ENCODE measurements at places on chromosomes 6 and 20.

GRCh38 chr20:35660122-35660937 is 4.4 kb downstream of the CPNE1 start:
- no peaks in the 10 kb centered on the region for H3K36me3 ChIP-seq
- peak overlapping the region; percentile 40 for H3K27ac ChIP-seq
- DNase-seq = no peak
- H3K4me1 ChIP-seq = peaks cover 5% of the 10 kb centered on the region

DNA sequence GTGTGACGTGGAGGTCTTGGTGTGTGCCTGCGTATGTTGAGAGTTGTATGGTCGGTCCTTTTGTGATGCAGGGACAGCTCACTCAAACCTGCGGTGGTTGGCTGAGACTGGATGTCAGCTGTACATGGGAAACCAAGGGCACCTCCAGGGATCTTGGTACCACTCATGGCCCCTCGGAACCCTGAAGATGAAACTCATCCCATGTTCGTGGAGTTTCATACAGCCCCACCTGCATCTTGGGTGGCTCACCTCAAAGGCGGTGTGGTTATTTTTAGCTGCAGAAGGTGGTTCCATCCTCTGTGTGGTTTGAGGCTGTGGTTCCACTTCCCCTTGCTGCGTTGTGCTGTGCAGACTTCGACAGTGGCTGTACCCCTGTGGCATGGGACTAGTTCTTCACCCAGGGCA is 52.6 kb upstream of the SLC22A1 start:
- H3K4me1 ChIP-seq = no peaks in the 10 kb centered on the region
- no peaks in the 10 kb centered on the region for H3K27me3 ChIP-seq
- H3K27ac ChIP-seq = no peak overlapping the region
- H3K36me3 ChIP-seq = peaks cover 79% of the 10 kb centered on the region

- no peaks in the 10 kb centered on the region for H3K36me3 ChIP-seq
- peaks cover 3% of the 10 kb centered on the region for H3K4me1 ChIP-seq
- no peak for DNase-seq
- H3K27me3 ChIP-seq = no peaks in the 10 kb centered on the region
- peak overlapping the region; percentile 98 for H3K27ac ChIP-seq
- no peak overlapping the region for H3K4me3 ChIP-seq
Measured at GRCh38 chr6:129645830-129646579, 64.0 kb downstream of the ARHGAP18 start.

- no peak overlapping the region for H3K4me3 ChIP-seq
- no peak overlapping the region for H3K27ac ChIP-seq
- H3K4me1 ChIP-seq = peaks cover 7% of the 10 kb centered on the region
Measured at GRCh38 chr6:107637316-107638315, 147.7 kb downstream of the SOBP start.

- peaks cover 6% of the 10 kb centered on the region for H3K4me1 ChIP-seq
- H3K27ac ChIP-seq = no peak overlapping the region
- peaks cover 3% of the 10 kb centered on the region for H3K27me3 ChIP-seq
- no peak for DNase-seq
Measured at GRCh38 chr6:150813993-150814359, 51.5 kb upstream of the MTHFD1L start.

DNA sequence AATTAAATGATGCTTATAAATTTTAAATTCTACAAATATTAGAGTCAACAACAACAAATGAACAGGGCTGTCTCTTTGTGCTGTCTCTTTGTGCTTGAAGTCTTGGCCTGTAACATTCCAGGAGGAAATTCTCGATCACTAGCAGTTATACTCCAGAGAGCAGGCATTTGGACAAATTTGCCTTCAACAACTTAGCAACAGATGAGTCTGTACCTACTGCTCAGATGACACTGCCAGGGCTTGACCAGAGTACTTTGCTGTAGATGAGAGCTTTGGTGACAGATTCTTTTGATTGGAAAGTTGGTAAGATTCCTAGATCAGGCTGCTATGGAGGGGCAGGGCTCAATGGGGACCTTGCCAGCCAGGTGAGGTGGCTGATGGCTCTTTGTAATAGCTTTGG is 217.2 kb downstream of the GRM1 start:
- H3K4me1 ChIP-seq = no peaks in the 10 kb centered on the region
- DNase-seq = no peak
- no peak overlapping the region for H3K4me3 ChIP-seq
- H3K27me3 ChIP-seq = no peaks in the 10 kb centered on the region
- H3K36me3 ChIP-seq = no peaks in the 10 kb centered on the region
- no peak overlapping the region for H3K27ac ChIP-seq

DNA sequence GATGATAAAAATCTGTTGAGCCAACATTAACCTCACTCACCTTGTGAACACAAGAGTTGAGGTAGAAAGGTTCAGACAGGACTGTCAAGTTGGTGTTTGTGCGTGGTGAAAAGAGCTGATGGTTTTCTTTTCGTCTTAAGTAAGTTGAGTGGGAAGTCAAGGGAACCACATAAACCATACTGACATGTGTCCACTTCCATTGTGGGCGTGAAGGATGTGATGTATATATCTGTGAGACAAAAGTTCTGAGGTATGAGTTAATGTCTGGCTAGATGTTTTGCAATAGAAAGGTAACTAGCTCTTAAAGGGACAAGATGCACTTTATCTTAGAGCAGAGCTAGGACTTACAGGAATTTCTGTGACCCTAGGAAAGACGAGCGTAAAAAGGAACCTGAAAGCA is 1272.1 kb upstream of the ADGRB3 start:
- no peaks in the 10 kb centered on the region for H3K27me3 ChIP-seq
- no peak overlapping the region for H3K27ac ChIP-seq
- no peaks in the 10 kb centered on the region for H3K4me1 ChIP-seq

GRCh38 chr20:58803533-58803932 is 47.2 kb downstream of the GNAS-AS1 start:
- no peak for DNase-seq
- no peaks in the 10 kb centered on the region for H3K4me1 ChIP-seq
- no peak overlapping the region for H3K4me3 ChIP-seq
- no peak overlapping the region for H3K27ac ChIP-seq
- peaks cover 65% of the 10 kb centered on the region for H3K27me3 ChIP-seq

DNA sequence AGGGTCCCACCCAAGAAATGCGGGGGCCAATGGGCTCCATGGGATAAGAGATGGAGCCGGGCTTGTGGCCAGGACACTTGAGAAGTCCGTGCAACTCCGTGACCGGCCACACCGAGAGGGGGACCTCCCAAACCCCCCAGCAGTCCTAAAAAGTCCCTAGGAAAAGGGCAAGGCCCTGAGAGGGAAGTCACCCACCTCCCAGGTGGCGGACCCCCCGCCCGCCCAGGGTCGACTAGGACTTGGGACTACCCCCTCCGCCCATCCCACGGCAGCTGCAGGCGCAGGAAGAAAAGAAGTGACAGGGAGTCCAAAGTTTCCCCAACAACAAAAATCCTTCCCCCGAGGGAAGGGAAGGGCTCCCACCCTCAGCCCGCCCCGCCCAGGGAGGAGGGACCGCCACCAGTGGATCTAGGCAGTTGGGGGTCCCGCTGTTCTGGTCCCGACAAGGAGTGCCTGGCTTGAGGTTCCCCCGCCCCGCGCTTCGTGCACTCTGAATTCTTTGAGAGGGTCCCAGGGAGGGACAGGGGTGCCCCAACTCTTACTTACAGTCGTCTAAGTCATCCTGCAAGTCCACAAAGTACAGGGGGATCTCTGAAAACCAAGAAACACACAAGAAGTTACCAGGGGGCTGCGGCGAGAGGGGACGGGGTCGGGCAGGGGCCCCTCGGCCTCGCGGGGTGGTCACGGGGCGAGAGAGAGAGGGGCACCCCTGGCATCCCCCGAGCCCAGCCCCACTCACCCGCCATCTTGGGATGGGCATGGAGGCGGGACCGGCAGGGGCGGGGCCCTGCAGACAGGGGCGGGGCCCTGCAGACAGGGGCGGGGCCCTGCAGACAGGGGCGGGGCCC is 611 bp upstream of the RAB22A start:
- H3K27me3 ChIP-seq = no peaks in the 10 kb centered on the region
- peaks cover 16% of the 10 kb centered on the region for H3K36me3 ChIP-seq
- peak overlapping the region; percentile 92 for H3K4me3 ChIP-seq
- peak overlapping the region; percentile 4 for H3K27ac ChIP-seq
- peak; percentile 51 for DNase-seq

- no peak for DNase-seq
- peaks cover 6% of the 10 kb centered on the region for H3K27me3 ChIP-seq
Measured at GRCh38 chr20:41726727-41727126, 108.5 kb upstream of the CHD6 start.

- H3K27ac ChIP-seq = no peak overlapping the region
- DNase-seq = no peak
- H3K36me3 ChIP-seq = peaks cover 23% of the 10 kb centered on the region
- no peaks in the 10 kb centered on the region for H3K27me3 ChIP-seq
- H3K4me1 ChIP-seq = peaks cover 8% of the 10 kb centered on the region
- no peak overlapping the region for H3K4me3 ChIP-seq
Measured at GRCh38 chr6:38141085-38141484, 321.6 kb downstream of the ZFAND3 start.

DNA sequence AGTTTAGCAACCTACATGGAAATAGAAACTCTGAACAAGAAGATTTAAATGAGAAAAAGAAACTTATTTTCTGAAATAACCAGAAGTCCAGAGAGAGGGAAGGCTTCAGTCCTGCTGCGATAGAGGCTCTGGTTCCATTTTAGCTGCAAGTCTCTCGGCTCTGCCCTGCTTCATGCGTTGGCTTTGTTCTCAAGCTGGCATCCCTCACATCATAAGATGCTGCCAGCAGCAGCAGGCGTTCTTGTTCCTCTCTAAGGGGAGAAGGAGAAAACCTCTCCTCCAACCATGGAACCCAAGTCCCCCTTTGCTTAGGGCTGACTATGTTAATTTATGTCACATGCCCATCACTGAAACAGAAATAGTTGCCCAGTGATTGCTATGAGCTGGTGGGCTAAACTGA is 46.4 kb upstream of the PMEPA1 start:
- peaks cover 70% of the 10 kb centered on the region for H3K27me3 ChIP-seq
- no peak overlapping the region for H3K27ac ChIP-seq
- H3K4me1 ChIP-seq = no peaks in the 10 kb centered on the region
- no peaks in the 10 kb centered on the region for H3K36me3 ChIP-seq

GRCh38 chr6:22007469-22007868 is 289.4 kb downstream of the PRL start:
- no peak overlapping the region for H3K4me3 ChIP-seq
- peaks cover 2% of the 10 kb centered on the region for H3K4me1 ChIP-seq
- no peaks in the 10 kb centered on the region for H3K36me3 ChIP-seq
- no peak for DNase-seq
- H3K27me3 ChIP-seq = no peaks in the 10 kb centered on the region

- no peaks in the 10 kb centered on the region for H3K27me3 ChIP-seq
- H3K4me3 ChIP-seq = no peak overlapping the region
- no peaks in the 10 kb centered on the region for H3K4me1 ChIP-seq
- DNase-seq = no peak
Measured at GRCh38 chr6:46410334-46410953, 80.8 kb downstream of the RCAN2 start.

GRCh38 chr6:149332602-149333265 is 15.2 kb downstream of the TAB2 start:
- no peak overlapping the region for H3K27ac ChIP-seq
- no peaks in the 10 kb centered on the region for H3K36me3 ChIP-seq
- no peaks in the 10 kb centered on the region for H3K27me3 ChIP-seq

- H3K27ac ChIP-seq = no peak overlapping the region
- no peaks in the 10 kb centered on the region for H3K36me3 ChIP-seq
- no peaks in the 10 kb centered on the region for H3K4me1 ChIP-seq
Measured at GRCh38 chr6:5411414-5411813, 150.1 kb downstream of the FARS2 start.

DNA sequence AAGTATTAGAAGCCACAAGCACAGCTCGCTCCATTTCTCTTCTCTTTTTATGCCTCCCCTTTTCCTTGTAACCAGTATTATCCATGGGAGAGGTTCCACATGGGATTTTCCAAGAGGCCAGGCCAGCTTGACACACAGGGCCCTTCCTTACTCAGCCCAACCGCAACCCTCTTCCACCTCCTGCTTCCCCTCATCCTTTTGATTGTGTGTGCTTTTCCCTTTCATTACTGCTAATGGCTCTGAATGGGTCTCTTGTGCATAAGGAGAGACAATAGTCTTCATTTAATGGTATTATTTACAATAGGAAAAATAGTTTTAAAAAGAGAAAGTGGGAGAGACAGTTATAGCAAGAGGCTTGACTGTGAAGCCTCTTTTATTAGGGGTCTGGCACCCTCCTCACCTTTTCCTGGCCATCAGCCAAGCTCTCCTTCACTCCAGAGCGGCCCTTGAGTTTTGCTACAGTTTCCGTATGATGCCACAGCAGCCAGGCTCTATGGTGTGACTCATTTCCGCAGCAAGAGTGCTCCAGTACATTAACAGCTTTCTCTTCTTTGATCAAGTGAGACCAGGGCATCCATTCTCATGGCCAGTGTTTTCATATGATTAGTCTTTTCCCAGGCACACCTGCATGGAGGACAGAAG is 579.5 kb downstream of the TFAP2B start:
- DNase-seq = no peak
- H3K27me3 ChIP-seq = no peaks in the 10 kb centered on the region
- H3K4me3 ChIP-seq = no peak overlapping the region
- no peak overlapping the region for H3K27ac ChIP-seq

- DNase-seq = no peak
- no peak overlapping the region for H3K4me3 ChIP-seq
- H3K27ac ChIP-seq = no peak overlapping the region
- peaks cover 52% of the 10 kb centered on the region for H3K27me3 ChIP-seq
Measured at GRCh38 chr6:168270274-168271172, 49.1 kb downstream of the DACT2 start.

- no peaks in the 10 kb centered on the region for H3K4me1 ChIP-seq
- H3K4me3 ChIP-seq = no peak overlapping the region
- H3K27me3 ChIP-seq = no peaks in the 10 kb centered on the region
- DNase-seq = no peak
- no peaks in the 10 kb centered on the region for H3K36me3 ChIP-seq
Measured at GRCh38 chr6:6491761-6492160, 96.8 kb upstream of the LY86 start.

DNA sequence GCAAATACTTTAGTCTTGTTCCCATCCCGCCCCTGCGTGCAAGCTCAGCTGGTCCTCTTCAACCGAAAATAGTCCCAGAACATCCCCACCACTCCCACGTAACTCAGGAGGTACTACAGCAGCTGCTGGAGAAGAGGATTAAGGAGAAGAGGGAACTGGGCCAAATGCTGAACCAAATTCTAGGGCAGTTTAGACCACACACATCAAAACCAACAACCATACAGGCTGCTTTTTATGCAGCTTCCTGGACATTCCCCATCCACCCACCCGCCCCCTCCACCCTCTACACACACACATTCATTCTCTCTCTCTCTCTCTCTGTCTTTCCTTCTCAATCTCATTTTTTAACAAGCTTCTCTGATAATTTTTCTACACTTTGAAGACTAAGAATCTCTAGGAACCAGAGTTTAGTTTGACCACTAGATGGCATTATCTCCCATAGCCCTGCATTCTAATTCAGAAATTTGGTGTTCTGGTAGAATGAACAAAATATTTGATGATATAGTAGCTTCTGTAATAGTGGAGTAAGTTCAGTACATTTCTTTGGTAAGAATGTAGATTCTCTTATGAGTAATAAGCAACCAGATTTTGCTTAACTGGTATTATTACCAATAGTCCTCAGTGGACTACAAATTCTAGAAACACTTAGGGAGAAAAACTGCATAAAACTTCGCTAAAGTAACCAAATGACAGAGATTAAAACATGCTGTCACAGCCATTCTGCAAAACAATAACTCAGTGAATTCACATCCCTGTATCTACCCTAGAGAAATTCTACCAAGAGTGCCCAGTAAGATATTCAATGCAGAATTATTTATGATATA is 52.1 kb upstream of the BEND6 start:
- H3K36me3 ChIP-seq = peaks cover 3% of the 10 kb centered on the region
- H3K27ac ChIP-seq = no peak overlapping the region
- DNase-seq = peak; percentile 46

GRCh38 chr6:44050872-44051505 is 76.3 kb downstream of the MRPL14 start:
- peak overlapping the region; percentile 33 for H3K27ac ChIP-seq
- peak; percentile 62 for DNase-seq
- H3K36me3 ChIP-seq = no peaks in the 10 kb centered on the region
- peaks cover 43% of the 10 kb centered on the region for H3K4me1 ChIP-seq

Data from mesenchymal stem cell (in vitro differentiated cells and primary cell).